Fibroblast of mammary gland (primary cell): ENCODE measurements at places on chromosomes 16 and 17.

DNA sequence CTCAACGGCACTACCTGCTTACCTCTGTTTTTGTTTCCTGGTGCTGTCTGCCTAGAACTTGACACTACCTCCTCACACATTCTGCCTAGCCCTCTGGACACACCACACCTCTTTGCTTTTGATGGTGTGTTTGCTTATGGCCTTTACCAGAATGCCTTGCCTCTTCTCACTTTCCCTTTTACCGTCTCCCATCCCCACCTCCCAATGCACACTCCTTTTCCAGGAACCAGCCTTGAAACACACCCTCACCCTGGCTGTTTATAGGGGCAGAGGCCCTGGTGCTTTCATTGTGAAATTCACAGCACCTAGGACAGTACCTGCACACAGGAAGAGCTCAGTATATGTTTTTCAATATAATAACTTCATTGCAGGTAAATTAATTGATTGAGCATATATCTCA lies 56.2 kb downstream of the MAP2K6 start:
- no peak for DNase-seq

- peak; percentile 57 for DNase-seq
These were observed 14.6 kb downstream of the STH start for GRCh38 chr17:46013502-46014165.

DNA sequence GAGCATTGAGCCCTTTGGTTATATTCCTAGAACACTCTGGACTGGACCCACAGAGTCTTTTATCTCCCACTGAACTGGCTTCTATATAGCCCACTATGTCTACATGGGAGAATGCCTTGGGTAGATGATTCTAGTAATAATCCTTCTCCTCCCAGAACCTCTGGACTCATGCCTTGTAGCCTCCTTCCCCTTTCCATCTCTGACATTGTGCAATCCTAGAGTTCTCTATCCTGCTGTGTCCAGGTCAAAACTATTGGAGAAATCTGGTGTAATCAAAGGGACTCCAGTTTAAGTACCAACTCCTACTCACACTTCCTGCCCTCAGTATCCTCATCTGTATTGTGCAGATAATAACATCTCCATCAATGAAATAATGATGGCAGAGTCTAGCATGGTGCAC lies 9.1 kb downstream of the RCVRN start:
- DNase-seq, result no peak

GRCh38 chr16:29848420-29849297 lies 14.4 kb downstream of the CDIPT start:
- DNase-seq, result peak; percentile 71

- no peak for DNase-seq
These were observed 339.4 kb downstream of the SEC14L1 start for GRCh38 chr17:77480199-77480508.

DNA sequence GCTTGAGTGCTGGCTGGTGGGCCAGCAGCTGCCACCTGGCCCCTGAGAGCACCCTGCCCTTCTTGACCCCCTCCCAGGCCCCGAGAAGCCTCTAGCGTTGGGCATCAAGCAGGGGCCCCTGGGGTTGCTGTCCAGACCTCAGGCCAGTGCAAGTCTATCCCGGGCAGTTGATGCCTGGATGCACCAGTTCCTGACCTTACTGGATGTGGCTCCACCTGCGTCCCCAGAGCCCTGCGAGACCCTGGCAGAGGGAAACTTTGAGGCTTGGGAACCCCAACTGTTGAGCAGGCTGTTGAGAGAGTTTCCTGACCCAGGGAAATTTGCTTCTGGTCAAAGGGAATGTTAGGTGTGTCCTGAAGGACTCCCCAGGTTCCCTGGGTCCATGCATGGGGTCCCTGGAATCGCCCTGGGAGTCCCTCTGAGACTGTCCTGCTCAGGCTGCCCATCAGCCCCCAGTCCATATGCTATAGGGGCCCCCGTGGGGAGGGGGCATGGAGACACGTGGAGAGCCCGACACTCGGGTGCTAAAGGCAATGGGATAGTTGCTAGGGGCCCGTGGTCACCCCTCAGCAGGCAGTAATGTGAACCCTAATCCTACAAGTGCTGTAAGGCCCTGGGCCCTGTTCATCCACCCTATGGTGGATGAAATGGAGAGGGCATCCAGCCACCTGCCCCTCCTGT lies 46.4 kb downstream of the RAB11FIP4 start:
- DNase-seq, result no peak

DNA sequence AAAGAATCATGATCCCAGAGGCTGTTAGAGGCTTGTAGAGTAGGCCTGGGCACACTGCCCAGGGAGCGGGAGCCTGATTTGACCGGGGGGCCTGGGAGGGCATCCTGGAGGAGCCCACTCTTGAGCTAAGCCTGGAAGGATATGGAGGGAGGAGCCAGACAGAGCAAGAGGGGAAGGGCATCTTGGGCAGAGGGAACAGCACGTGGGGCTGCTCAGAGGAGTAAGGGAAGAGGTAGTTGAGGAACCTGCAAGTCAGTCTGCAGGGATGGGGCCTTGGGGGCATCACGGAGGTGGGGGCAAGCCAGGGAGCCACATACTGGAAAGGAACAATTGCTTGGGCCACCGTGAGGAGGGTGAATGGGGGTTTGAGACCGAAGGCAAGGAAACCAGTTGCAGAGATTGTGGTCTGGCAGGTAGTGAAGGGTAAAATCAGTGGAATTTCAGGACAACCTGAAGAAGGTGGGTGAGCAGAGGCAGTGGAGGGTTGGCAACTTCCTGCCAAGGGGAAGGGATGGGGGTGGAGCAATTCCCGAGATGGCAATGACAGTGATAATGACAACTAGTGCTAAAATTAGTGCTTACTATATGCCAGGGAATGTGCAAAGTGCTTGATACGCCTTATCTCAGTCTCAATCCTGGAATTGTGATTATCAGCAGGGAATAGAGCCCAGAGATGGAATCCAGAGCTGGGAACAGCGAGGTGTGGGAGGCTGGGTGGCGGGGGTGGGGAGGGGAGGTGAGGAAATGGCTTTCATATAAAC lies 9.7 kb upstream of the RAI1 start:
- DNase-seq, result no peak

- DNase-seq, result peak; percentile 42
These were observed 1.8 kb downstream of the ALKBH5 start for GRCh38 chr17:18185391-18185790.

GRCh38 chr17:66755944-66756290 lies 79.0 kb upstream of the CACNG5 start:
- no peak for DNase-seq
